NCI-H2081 treated with DMSO at 0.1 percent for 48 hours (cell line): ENCODE measurements at places on chromosomes 2 and 18.

DNA sequence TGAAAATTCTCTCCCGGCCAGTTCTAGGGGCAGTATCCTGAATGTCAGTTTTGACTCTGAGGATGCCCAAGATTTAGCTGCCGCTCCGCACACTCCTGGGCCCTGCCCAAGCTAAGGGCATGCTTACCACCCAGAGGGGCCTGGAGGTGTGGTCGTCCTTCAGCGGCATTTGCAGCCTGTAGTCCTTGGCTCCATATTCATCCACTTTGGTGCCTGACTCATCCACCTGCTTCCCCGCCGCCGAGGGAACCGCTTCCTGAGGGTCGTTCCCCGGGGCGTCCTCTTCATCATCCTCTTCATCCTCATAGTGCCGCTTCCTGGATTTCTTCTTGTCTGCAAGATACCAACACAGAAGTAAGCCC, 577 bp downstream of the ERCC3 start:
- no peak for DNase-seq

DNA sequence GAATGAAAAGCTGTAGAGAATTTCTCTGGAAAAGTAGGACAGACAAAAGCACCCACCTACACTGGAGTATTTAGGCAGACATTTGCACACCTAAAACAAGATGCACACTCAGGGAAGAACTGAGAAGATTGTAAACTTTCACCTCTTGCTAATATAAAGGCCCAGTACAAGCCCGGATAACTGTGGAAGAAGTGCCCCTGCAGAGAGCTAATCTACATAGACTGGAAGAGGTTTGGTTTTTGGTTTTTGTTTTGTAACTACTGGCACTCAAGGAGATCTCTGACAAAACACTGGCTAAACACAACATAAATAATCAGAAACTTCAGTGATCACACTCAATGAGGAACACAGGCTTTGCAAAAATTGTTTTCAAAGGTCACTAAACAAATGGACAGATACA, 782.2 kb upstream of the SLC8A1 start:
- no peak for DNase-seq

DNA sequence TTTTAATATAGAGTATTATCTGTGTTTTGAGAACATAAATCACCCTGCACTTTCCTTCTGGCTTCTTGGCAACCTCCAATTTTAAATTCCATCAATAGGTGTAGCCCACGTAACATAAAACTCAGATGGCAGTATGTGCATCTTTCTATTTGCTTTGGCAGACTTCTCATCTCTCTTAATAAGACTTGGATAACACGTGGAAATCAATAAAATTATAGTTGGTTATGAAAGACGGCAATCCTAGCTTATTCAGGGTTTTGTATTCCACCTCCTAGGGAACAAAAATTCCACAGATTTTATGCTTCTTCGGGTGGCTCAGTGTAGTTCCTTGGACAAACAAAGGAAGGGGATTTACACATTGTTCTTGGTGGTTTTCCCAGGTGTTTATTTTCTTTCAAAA, 299.3 kb downstream of the RND3 start:
- DNase-seq: no peak

GRCh38 chr2:187377340-187377739, 70.7 kb downstream of the CALCRL start:
- DNase-seq: no peak

GRCh38 chr2:1769703-1770422, 25.5 kb upstream of the PXDN start:
- DNase-seq: peak; percentile 45

DNA sequence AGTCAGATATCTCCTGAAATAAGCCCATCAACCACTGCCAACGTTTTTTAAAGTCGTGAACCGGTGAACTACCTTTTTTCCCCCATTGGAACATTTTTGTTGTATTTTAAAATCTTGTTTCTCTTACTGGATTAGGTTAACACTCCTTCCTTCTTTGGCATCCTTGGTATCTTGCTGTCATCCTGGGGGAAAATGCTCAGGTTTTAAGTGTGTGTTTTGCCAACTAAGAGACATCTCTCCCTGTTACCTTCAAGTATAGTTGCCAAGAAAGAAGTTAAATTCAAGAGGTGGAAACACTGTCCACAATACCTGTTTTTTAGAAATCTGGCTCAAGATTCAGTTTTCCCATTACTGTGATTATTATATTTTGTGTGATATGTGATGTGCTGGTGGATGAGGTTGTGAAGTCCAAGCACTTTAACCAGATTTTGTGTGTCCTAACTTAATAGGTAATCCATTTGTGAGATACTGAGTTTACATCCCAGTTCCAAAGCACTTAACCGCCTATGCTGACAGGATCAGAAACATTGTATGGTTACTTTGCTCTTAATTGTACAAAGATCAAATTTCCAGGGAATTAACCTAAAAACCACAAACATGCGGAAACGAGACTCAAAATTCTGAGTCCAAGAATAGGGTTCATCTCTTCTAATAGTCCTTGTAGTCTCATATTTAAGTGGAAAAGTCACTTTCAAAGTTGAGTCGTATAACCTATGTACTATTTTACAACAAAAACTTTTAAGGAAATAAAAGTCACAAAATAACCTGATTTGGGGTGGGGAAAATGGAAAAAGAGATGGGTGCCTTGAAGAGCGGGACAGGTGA, 1.3 kb upstream of the SP3 start:
- no peak for DNase-seq

- no peak for DNase-seq
Observed at GRCh38 chr18:76572518-76573247, 77.6 kb upstream of the ZNF516 start.

DNA sequence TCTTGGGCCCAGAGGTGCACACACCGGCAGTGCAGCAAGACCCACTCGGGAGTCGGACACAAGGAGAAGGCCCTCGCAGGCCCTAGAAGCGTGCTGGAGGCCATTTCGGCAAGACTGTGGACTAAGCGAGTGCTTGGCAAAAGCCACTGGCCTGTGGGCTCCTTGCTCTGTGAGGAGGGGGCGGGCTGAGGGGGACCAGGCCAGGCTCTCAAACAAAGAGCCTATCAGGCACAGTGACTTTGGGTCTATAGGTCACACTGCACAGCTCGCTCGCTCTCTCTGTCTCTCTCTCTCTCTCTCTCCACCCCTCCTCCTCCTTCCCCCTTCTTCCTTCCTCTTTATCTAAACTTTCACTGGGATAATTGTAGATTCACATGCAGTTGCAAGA, 23.6 kb upstream of the ZCCHC2 start:
- no peak for DNase-seq

DNA sequence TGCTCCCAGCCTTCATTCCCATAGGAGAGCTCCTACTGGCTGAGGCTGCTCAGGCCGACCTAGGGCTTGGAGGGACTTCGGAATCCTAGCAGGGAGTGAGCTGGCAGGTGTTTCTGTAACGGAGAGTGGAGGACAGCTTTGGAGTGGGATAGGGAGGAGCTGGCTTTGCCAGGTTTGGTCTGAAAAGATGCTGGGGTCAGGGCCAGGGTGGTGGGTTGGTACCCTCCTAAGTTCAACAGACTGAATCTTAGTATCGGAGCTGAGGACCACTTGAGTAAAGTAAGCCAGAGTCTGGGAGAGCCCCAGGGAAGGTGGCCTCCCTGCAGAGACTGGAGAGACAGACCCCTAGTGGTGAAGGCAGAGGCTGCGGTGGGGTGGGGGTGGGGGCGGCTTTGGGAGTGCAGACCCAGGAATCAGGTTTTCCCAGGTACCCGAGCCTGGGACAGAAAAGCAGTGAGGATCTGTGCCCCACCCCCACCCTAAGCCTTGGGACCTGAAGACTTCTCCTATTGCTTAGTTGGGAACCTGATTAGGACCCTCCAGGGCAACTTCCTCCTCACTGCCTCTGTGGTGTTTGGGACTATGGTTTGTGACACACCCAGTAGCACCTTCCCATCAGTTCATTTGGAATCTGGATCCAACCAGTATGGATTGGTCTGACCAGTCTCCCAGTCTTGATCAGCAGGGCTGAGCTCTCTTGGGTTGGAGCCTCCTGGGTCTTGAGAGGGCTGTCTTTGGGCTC, 3.0 kb downstream of the CNNM4 start:
- DNase-seq: no peak

DNA sequence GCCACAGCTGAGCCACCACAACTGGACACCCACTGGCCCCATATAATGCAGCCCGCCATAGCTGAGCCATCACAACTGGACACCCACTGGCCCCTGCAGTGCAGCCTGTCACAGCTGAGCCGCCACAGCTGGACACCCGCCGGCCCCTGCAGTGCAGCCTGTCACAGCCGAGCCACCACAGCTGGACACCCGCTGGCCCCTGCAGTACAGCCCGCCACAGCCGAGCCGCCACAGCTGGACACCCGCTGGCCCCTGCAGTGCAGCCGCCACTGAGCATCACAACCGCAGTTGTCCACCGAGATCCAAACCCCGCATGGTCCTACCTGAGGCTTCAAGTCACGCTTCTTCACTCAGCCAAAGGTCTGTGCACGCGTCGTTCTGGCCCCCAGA, 134.2 kb downstream of the PXDN start:
- DNase-seq: no peak

DNA sequence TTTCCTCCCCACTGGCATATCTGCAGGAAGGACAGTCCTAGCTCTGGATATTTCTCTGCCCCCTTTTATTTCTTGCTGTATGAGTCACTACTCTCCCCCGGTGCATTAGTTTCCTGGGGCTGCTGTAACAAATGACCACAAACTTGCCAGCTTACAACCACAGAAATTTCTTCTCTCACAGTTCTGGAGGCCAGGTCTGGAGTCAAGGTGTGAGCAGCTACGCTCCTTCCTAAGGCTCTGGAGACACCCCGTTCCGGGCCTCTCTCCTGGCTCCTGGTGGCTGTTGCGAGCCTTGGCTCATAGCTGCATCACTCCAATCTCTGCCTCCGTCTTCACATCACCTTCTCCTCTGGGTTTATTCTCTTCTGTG, 34.1 kb downstream of the PTPRM start:
- no peak for DNase-seq

- DNase-seq: no peak
Observed at GRCh38 chr2:140990416-140990815, 1140.4 kb downstream of the LRP1B start.

- no peak for DNase-seq
Observed at GRCh38 chr18:79639072-79639829, 40.4 kb upstream of the CTDP1 start.
